Lower leg skin (tissue), 4 donors: ENCODE measurements at places on chromosomes 6 and 20.

DNA sequence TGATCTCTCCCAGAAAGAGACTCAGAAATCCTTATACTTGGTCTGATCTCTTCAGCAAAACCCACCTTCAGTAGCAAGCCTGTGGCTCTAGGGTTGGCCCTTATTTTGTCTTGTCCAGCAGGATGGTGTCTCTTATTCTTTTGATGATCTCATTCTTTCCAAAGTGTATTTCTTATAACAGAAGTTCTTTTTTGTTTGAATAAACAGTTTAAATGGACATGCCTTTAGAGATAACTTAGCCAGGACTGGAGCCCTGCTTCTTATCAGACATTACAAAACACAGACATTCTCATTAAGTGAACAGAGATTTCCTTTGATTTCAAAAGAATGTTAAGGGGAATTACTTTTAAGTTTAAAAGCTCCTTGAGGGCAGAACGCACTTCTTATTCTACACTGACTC lies 31.7 kb downstream of the KCNS1 start:
- no peak for DNase-seq

GRCh38 chr20:50368813-50369224 lies 141.4 kb upstream of the PTPN1 start:
- no peak for DNase-seq

DNA sequence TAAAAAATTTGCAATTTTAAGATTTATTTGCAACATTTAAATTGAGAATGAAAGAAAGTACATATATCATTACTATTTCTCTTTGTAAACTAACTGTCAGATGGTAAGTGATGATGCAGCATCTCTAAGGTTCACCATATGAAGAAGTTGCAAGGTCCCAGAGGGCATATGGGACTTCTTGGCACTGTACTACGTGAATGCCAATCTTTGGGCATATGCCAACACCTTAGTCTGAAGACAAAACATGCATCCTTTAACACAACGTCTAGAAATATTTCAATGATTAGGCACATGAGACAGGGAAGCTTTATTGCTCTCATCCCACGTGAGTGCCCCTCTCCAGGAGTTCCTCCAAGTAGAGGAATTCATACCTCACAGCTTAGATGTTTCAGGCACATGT lies 66.8 kb downstream of the CDK19 start:
- no peak for DNase-seq

DNA sequence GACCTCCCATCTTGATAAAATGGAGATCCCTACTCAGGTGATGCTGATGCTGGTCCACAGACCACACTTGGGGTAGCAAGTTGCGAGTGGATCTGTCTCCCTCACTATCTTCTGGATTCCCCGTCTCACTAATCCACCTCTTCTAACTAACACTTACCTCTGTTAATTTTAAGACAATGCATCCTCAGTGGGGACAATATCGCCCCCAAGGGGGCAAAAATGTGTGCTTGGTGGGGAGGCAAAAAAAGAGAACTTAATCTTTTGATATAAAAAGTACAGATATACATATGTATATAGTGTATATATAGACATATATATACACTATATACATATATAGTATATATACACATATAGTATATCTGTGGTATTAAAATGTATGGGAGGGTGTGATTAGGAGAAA lies 4.3 kb downstream of the LRFN2 start:
- DNase-seq, result no peak

GRCh38 chr6:31559958-31560696 lies 12.0 kb upstream of the LTA start:
- DNase-seq, result no peak

GRCh38 chr6:156794546-156795354 lies 17.6 kb downstream of the ARID1B start:
- no peak for DNase-seq

- no peak for DNase-seq
These were observed 217.1 kb downstream of the SLC24A3 start for GRCh38 chr20:19429538-19429937.

DNA sequence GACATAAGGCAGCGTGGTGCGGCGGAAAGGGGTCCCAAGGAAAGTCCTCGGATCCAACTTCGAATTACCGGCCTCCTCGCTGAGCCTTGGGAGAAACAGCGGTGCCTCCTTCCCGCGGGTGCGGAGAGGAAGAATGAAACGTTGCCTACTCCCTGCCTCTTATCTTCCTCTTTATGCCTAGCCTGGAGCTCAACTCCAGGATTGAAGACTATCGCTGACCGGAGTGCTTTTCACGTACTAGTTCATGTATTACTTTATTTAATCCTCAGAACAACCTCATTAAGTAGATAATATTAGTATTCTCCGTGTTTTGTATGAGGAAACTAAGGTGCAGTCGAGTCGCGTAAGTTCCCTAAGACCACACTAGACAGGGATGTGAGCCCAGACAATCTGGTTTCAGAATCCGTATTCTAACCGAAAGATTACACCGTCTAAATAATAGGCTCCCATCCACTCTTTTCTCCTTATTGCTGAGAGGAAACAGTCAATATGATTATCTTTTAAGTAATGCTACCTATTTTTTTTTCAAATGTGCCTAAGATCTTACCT lies 793 bp upstream of the PDSS2 start:
- DNase-seq, result no peak

GRCh38 chr20:58179083-58179431 lies 49.4 kb downstream of the ANKRD60 start:
- DNase-seq, result no peak

GRCh38 chr20:50369225-50370035 lies 140.8 kb upstream of the PTPN1 start:
- no peak for DNase-seq

- no peak for DNase-seq
These were observed 8.1 kb downstream of the PSORS1C2 start for GRCh38 chr6:31130751-31131150.

DNA sequence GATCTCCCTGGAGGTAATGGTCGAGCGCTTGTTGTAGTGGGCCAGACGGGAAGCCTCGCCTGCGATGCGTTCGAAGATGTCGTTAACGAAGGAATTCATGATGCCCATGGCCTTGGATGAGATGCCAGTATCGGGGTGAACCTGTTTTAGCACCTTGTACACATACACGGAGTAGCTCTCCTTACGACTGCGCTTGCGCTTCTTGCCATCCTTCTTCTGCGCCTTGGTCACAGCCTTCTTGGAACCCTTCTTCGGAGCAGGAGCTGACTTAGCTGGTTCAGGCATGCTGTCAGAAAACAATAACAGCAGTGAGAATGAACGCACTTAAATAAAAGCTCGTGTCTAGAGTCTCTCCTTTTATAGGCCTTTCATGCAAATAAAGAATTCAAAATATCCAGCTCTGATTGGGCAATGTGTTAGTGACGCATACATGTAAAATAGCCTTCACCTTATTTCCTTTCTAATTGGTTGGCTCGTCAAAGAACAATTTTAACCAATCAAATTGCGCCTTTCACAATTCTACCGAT lies 129.2 kb downstream of the HFE start:
- peak; percentile 77 for DNase-seq

DNA sequence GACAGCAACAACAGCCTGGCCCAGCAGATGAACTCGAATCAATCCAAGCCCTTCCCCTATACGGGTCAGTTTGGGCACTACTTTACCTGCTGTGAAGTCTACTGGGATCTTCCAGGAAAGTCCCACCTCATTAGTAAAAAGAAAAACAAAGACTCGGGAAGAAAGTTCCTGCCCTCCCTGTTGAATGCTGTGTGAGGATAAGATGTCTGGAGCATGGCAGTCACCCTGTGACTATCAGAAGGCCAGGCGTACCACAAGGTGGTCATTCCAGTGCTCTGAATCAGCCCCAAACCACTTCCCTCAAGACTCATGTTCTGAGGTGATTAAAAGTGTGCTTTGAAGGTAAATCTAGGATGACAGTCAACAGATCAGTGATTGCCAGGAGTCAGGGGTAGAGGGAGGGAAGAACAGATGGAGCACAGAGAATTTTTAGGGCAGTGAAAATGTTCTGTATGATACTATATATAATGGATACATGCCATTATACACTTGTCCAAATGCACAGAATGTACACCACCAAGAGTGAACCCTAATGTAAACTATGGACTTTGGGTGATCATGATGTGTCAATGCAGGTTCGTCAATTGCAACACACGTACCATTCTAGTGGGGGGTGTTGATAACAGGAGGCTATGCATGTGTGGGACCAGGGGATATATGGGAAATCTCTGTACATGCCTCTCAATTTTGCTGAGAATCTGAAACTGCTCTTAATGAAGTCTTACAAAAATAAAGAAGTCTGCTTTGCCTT lies 14.7 kb downstream of the FKBP1A start:
- DNase-seq, result no peak

- no peak for DNase-seq
These were observed 44.3 kb upstream of the MYL9 start for GRCh38 chr20:36496707-36497669.

DNA sequence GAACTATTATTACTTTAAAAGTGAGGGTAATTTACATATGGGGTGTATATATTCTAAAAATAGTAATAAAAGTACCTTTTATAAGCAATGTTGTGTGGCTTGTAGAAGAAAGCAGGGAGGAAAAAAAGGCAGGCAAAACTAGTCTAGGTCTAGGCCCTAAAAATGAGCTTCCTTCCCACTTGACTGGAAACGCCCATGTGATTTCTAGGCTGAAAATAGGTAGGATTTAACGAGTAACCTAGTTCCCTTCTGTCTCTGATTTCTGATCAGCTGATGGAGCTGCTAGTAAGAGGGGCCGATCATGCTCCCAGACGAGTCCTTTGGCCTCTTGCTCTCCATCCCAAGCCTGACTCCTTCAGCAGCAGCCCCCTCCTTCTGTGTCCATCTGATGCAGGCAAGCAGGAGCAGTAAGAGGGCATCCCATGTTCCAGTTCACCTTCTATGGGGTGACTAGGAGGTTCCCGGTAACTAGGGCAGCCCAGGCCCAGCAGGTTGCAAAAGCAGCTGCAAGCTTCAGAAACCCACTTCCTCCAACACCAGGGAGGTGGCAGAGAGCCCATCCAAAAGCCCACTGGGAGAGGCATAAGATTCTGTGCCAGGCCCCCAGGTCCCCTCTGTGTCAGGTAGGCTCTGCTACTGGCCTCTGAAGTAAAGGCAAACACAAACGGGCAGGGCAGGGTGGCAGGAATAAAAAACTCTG lies 24.4 kb downstream of the TBC1D20 start:
- DNase-seq, result peak; percentile 49

GRCh38 chr20:34907616-34908469 lies 31.4 kb downstream of the ACSS2 start:
- no peak for DNase-seq

- DNase-seq, result no peak
These were observed 28.4 kb downstream of the SYNDIG1 start for GRCh38 chr20:24497851-24498250.

DNA sequence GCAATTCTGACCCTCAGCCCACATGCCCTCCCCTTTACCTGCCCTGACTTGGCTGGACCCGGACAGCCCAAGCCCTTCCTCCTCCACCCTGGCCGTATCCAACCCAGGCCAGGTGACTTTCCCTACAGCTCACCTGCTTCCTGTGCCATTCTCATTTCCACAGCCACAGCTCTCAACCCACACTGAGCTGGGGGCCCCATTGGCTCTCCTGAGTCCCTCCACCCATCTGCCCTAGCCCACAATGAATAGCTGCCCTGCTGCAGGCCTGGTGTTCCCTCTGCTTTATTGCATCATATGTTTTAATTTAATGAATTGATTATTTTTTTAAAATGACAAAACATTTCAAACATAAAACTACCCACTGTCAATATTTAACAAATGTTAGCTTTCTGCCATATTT lies 118.5 kb upstream of the BACH2 start:
- DNase-seq, result no peak

- no peak for DNase-seq
These were observed 46.8 kb upstream of the SIRPA start for GRCh38 chr20:1848373-1848772.

- DNase-seq, result no peak
These were observed 131.7 kb upstream of the PHACTR1 start for GRCh38 chr6:12584631-12585405.

- DNase-seq, result no peak
These were observed 27.9 kb upstream of the RTF2 start for GRCh38 chr20:56440346-56441007.

- peak; percentile 77 for DNase-seq
These were observed 7.3 kb upstream of the PCMTD2 start for GRCh38 chr20:64247970-64248841.

- DNase-seq, result no peak
These were observed 79.4 kb downstream of the JAG1 start for GRCh38 chr20:10594296-10594868.

- DNase-seq, result no peak
These were observed 3.7 kb upstream of the KAT14 start for GRCh38 chr20:18133962-18134361.

DNA sequence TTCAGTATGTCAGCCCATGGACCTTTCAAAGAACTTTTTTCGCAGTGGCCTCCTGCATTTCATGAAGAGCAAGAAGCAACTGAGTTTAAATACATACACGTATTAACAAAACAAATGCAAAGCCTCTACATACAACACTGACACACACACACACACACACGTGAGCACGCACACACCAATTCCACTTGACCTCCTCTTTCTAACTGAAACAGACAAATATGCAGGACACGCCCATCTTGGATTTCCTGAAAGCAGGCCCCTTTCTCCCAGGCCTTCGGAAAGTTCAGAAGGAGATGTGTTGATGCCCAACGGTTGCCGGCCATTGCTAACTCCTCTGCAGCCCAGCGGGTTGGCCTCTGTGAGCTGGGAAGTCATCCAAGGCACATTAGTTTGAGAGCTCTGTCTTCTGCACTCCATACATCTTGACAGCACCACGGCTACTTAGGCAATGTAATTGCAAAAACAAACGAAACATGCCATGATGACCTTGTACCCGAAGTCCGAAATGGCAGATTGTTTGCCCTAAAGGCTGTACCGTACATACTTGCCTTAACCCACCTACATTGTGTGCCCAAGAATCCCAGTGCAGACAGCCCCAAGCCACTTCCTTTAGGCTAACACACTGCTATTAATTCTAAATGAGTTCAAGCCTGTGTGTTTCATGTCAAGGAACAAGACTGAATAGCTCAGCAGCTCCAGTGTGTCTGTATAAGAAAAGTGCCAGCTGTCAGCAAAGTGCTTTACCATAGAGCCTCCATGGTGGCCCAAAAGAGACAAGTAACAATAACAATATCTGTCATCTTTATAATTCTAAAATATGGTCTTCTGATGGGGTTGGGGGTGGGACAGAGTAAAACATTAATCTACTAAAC lies 138.8 kb upstream of the RNF217 start:
- no peak for DNase-seq

GRCh38 chr6:122653094-122653493 lies 42.9 kb downstream of the PKIB start:
- DNase-seq, result no peak

GRCh38 chr6:167152862-167153261 lies 4.9 kb downstream of the GPR31 start:
- no peak for DNase-seq

GRCh38 chr6:8562125-8562524 lies 126.8 kb upstream of the SLC35B3 start:
- DNase-seq, result no peak

GRCh38 chr6:11386323-11386722 lies 151.2 kb upstream of the TMEM170B start:
- no peak for DNase-seq

GRCh38 chr6:154301839-154302752 lies 54.5 kb downstream of the IPCEF1 start:
- no peak for DNase-seq
